Jurkat, Clone E6-1 (cell line): ENCODE measurements at places on chromosomes 2 and 18.

GRCh38 chr2:233289648-233290047 is 18.0 kb upstream of the SAG start:
- no peak for DNase-seq

GRCh38 chr2:33437297-33437696 is 39.2 kb upstream of the RASGRP3 start:
- no peak for DNase-seq

DNA sequence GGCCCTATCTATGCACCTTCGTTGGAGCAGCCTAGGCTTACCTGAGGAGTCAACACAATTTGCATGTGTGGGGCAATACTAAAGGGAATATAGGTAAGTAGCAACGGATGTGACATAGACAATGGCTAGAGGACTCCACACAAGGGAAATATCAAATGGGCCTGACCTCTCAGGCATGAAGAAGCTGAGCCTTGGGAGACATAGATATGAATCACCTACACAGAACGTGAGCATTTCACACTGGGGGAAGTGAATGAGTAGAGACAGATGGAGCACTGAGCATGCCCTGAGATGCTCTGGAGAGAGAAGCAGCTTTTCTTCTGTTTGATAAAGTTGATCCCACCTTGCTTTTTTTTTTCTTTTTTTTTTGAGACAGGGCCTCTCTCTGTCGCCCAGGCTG is 97.9 kb downstream of the ATL2 start:
- DNase-seq: no peak

DNA sequence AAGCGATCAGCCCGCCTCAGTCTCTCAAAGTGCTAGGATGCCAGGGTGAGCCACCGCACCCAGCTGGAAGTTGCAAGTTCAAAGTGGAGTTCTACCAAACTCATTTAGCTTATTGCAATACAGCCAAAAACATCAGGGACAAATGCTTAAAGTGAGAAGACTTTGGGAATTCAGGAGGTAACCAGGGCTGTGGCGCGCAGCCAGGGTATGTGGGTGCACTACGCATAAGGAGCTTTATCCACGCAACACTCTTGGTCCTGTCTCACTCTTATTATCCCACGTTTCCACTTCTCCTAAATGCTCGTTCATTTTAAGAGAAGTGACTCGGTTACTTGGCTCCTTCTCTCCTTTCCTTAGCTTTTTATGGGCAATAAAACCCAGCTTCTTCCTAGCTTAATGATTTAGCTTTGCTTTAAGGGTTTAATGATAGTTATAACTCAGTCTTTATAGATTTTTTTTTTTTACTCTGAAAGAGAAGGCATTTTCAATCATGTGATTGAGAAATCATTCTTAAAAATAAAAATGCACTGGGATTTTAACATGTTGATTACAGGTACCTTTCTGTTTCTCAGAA is 199.8 kb downstream of the KCNE4 start:
- no peak for DNase-seq

DNA sequence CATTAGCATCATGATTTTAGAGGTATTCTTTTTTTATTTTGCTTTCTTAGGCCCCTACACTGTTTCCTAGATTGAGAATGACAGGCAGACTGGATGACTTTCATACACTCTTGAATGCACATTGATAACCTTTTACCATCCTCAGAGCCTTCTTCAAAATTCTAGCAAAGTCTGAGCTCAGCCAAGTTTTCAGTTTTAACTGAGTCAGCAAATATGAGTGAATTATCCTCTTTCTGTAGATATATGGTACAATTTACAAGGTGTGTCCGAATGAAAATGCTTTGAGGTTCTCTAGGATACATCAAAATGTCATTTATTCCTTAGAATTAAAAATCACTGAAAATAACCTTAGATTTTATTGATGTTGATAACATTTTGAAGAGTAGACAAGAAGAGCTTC is 1038.2 kb upstream of the POU3F3 start:
- DNase-seq: no peak

GRCh38 chr2:37164757-37165156 is 8.0 kb upstream of the EIF2AK2 start:
- DNase-seq: no peak

DNA sequence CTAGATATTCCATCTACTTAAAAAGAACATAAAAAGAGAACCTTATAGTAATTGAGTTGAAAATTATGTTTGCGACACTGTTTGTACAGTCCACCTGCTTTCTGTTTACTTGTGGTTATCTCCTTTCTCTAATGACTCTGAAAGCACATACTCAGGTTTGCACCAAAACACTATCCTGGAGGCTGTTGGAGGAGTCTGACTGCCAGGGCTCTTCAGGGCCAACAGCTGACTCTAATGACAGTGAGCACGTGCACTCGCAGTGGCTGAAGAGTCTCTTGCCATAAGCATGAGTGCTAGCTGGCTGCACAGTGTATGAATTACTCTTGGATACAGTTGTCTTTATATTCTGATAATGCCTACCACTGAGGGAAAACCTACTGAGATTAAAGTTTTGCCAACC is 16.7 kb upstream of the GLS start:
- DNase-seq: no peak

GRCh38 chr2:54380670-54381069 is 75.5 kb upstream of the SPTBN1 start:
- DNase-seq: no peak

DNA sequence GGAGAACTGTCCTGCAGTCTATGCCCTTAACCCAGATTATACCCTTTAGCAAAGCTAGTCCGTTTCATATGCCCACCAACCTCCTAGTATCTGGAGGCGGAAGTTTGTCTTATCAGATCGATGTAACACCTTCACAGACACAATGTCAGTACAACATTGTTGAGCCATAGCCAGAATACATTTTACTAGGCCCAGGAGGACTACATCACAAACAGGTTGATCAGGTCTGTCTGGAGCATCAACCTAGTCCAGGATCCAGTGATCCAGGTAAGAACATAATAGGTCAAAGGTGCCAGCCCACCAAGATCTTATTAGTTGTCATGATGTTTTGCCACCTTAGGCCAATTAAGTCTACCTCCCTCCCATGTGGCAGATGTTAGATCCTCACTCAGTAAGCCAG is 2.0 kb upstream of the TPRKB start:
- DNase-seq: no peak

DNA sequence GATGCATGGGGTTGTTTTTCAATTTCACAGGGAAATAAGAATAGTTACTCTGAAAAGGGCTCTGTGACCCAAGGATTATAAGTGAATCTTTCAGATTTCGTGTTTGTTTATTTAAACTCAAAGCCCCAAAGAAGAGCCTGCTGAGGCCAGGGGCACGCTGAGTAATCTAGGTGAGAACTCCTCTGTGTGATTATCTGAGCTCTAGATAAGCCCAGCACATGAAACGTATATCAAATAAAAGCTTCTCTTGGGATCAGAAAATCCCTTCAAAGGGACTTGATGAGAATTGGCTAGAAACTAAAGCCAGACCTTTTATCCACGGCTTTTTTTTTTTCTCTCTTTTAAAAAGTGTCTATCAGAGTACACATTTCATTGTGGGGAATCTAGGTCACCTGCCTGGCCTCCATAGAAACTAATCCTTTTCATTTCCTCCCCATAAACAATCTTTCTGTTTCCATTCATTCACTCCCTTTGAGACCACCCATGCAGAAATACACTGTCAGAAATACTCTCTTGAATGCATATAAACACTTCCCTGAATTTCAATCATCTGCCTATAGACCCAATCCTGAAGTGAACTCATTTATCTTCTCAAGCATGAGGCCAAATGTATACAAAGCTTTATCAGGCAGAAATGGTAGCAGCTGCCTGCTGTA is 137.4 kb downstream of the RIT2 start:
- DNase-seq: no peak

DNA sequence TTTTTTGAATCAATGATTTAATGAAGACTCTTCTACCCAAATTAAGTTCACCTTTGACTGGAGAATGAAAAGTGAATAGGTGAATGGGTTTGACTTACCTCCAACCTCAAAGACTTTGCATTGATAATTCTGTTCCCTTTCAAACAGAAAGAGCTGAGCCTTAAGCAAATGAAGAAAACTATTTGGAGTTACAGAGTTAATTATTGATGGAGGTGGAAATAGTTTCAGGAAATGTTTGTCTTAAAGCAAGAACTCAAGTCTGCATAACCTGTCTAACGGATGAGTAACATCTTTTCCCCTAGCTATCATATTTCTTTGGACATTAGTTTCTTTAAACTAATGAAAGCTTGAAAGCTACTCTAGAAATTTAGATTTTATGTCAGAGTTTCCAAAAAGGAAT is 166.5 kb downstream of the CERS6 start:
- no peak for DNase-seq

- no peak for DNase-seq
Observed at GRCh38 chr18:76055578-76055977, 439.5 kb downstream of the ZNF516 start.

- DNase-seq: no peak
Observed at GRCh38 chr2:226445216-226445861, 354.3 kb downstream of the IRS1 start.

DNA sequence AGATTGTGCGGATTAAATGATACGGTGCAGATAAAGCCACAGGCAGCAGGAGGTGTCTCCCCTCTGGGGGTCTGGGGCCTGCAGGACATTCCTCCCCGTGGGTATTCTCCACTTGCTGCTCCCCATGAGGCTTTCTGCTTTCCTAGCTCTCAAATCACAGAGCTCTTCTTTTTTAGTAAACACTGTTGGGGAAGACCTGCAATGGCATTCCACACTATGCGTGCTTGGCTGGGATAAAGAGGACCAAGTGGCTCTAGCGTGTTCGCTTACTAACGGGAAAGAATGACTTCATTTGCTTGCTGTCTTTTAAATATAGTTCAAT is 146.5 kb downstream of the DDX1 start:
- DNase-seq: no peak

DNA sequence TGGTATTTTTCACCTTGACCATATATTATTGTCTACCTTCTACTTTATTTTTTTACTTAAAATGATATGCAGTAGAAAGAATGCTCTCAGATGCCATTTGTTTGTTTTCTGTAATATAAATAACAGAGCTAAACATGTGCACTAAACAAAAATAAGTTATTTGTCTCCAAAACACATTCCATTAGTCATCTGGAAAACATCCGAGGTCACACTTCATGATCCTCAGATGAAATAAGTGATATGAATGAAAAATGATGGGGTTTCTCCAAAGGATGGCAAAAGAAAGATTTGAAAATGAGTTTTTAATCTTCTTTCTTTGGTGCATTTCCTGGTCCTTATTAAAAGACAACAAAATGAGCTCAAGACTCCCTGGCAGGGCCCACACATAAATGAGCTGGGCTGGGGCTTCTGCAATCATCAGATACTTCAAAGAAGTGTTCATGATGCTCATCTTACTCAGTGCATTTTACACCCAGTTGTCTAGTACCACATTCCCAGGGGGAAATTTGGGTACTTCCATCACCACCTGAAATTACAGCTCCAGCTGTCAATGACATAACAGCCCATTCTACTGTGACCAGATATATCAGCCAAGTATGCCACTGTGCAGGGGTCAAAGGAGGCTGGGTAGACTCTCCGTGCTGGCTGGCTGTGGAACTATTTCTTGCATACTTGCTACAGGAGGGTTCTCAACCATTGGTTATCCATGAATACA is 283.5 kb downstream of the PID1 start:
- no peak for DNase-seq

- DNase-seq: no peak
Observed at GRCh38 chr2:167953776-167954175, 293.6 kb downstream of the STK39 start.

- no peak for DNase-seq
Observed at GRCh38 chr18:3983351-3983969, 471.6 kb downstream of the DLGAP1 start.

DNA sequence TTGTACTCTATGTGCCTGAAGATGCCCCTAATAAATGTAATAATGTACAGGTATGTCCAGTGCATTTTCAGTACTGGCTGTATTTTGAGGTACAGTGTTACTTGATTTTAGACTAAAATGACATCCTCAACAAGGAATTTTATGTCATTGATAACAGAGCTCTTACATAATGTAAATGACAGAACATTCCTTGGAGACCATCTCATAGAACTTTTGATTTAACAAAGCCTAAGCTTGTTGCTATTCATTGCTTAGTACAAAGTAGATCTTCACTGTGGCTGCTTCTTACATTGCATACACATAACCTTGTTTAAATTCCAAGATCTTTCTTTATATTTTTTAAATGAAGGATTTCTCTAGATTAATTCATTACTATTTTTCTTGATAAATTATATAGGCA is 24.1 kb downstream of the DYNC1I2 start:
- DNase-seq: no peak

DNA sequence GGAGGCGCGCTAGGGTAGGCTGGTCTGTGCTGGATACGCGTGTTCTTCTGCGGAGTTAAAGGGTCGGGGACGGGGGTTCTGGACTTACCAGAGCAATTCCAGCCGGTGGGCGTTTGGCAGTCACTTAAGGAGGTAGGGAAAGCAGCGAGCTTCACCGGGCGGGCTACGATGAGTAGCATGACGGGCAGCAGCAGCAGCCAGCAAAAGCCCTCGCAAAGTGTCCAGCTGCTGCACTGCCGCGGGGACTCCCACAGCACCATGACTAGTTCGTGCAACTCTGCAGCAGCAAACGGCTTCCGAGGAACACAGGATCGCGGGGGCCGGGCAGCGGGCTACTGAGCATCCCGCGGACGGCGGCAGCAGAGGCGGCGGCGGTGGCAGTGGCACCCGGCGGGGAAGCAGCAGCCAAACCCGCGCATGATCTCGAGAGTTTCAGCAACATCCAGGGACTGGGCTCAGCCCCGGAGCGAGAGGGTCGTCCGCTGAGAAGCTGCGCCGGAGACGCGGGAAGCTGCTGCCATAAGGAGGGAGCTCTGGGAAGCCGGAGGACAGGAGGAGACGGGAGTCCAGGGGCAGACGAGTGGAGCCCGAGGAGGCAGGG is 368 bp downstream of the TMEFF2 start:
- no peak for DNase-seq

GRCh38 chr2:168311261-168311910 is 64.0 kb upstream of the STK39 start:
- no peak for DNase-seq
